ENCODE measurements at places on chromosomes 1 and 21. TPM values are rescaled to one million over a fixed set of nuclear protein-coding genes. Genes with fewer than 3 reads are reported as not detected.

DNA sequence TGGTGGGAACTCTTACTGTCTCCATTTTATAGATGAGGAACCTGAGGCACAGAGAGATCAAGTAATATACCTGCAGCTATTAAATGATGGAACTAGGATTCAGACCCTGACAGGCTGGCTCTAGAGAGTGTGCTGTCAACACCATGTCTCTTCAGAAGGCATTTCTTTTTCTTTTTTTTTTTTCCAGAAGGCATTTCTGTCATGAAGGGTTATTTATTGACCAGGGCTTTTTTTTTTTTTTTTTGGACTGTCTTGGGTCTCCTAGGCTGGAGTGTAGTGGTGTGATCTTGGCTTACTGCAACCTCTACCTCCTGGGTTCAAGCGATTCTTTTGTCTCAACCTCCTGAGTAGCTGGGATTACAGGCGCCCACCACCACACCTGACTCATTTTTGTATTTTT is 22.6 kb downstream of the HIPK1 start:
- H3K4me3 ChIP-seq = no peak overlapping the region
- H3K4me1 ChIP-seq = peaks cover 19% of the 10 kb centered on the region
- H3K36me3 ChIP-seq = no peaks in the 10 kb centered on the region
- H3K27ac ChIP-seq = no peak overlapping the region
- no peaks in the 10 kb centered on the region for H3K27me3 ChIP-seq

Gene NHLH1
- total RNA-seq = 0.37 TPM

GRCh38 chr21:17793246-17794123 is 25.7 kb downstream of the C21orf91 start:
- H3K27me3 ChIP-seq = no peaks in the 10 kb centered on the region
- H3K36me3 ChIP-seq = no peaks in the 10 kb centered on the region
- H3K4me1 ChIP-seq = no peaks in the 10 kb centered on the region
- no peak for DNase-seq
- H3K4me3 ChIP-seq = no peak overlapping the region

Gene RAB25
- total RNA-seq = 2.0 TPM

DNA sequence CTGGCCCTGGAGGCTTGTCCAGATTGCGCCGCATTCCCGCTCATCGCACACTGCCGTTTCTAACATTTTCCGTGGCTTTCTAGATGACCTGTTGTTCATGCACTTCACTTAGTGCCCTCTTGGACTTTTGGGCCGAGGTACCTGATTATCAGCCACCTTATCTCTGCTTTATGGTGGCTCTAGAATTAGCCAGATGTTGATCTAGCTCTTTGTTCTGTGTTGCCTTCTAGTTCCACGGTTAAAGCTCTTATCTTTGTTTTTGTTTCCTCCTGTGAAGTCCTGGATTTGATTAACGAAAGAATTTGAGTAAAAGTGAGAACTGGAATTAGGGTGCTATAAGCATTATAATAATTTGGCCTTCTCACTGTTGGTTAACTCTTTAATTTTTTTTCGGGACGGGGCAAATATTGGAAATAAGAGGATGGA is 945 bp downstream of the RNPEP start:
- no peaks in the 10 kb centered on the region for H3K27me3 ChIP-seq
- no peak for DNase-seq
- H3K4me1 ChIP-seq = peaks cover 5% of the 10 kb centered on the region
- no peaks in the 10 kb centered on the region for H3K36me3 ChIP-seq
- H3K27ac ChIP-seq = peak overlapping the region; percentile 77
- H3K4me3 ChIP-seq = peak overlapping the region; percentile 93

DNA sequence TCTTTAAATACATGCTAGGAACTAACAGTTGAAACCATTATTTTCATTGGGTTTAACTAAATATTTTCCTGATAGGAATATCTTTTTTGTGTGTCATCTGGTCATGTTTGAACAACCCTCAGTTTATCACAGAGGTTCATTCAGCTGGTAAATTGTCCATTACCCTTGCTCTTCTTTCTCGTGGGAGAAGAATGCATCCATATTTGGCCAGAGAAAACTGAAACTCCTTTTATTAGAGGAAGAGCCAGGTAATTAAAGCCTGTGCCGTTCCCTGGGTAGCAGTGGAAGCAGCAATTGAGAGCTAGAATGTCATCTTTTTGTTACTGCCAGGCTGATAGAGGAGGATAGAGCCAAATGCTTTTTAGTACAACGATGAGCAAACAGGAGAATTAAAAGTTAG is 587.2 kb upstream of the ZRANB2 start:
- H3K27me3 ChIP-seq = no peaks in the 10 kb centered on the region
- no peak overlapping the region for H3K4me3 ChIP-seq
- H3K27ac ChIP-seq = no peak overlapping the region
- no peak for DNase-seq
- H3K36me3 ChIP-seq = no peaks in the 10 kb centered on the region

- no peak overlapping the region for H3K27ac ChIP-seq
- H3K36me3 ChIP-seq = no peaks in the 10 kb centered on the region
- H3K4me3 ChIP-seq = no peak overlapping the region
- H3K27me3 ChIP-seq = no peaks in the 10 kb centered on the region
- DNase-seq = no peak
Observed at GRCh38 chr1:43235451-43236121, 34.2 kb upstream of the TMEM125 start.

DNA sequence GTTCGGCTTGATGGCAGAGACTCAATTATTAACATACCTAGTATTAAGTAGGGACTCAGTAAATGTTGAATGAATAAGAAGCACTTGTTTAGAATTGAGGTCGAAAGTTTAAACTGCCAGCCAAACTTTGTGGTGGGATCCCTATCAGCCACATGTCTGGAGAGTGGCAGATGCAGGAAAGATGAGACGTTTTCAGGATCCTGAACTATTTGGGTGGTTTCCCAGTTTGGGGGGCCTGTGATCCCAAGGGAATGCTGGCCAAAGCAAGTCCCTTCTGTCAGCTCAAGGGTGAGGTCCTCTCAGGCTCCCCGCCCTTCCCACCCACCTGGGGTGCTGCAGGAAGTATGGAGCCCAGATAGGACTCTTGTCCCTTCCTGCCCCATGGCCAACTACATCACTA is 38.6 kb downstream of the KCNC4 start:
- H3K4me1 ChIP-seq = no peaks in the 10 kb centered on the region
- H3K4me3 ChIP-seq = no peak overlapping the region
- H3K36me3 ChIP-seq = no peaks in the 10 kb centered on the region
- DNase-seq = no peak
- no peak overlapping the region for H3K27ac ChIP-seq

DNA sequence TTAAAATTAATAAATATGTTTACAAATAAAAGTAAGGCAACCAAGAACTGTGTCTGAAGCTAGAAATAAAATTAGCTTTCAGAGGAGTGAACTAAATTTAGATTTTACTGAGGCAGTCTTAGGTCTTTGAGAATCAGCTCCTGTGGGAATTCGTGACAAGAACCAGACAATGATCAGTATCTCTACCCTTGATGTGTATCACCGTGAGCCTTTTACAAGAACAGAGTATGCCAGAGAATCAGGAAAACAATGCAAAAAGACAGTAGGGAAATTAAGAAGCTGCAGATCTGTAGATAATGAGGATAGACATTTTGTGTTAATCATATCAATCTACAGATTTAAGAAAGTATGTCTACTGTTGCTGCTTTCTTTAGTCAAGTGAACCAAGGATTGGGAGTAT is 351.0 kb downstream of the COL11A1 start:
- no peak for DNase-seq
- no peaks in the 10 kb centered on the region for H3K27me3 ChIP-seq
- no peak overlapping the region for H3K4me3 ChIP-seq
- no peaks in the 10 kb centered on the region for H3K4me1 ChIP-seq

DNA sequence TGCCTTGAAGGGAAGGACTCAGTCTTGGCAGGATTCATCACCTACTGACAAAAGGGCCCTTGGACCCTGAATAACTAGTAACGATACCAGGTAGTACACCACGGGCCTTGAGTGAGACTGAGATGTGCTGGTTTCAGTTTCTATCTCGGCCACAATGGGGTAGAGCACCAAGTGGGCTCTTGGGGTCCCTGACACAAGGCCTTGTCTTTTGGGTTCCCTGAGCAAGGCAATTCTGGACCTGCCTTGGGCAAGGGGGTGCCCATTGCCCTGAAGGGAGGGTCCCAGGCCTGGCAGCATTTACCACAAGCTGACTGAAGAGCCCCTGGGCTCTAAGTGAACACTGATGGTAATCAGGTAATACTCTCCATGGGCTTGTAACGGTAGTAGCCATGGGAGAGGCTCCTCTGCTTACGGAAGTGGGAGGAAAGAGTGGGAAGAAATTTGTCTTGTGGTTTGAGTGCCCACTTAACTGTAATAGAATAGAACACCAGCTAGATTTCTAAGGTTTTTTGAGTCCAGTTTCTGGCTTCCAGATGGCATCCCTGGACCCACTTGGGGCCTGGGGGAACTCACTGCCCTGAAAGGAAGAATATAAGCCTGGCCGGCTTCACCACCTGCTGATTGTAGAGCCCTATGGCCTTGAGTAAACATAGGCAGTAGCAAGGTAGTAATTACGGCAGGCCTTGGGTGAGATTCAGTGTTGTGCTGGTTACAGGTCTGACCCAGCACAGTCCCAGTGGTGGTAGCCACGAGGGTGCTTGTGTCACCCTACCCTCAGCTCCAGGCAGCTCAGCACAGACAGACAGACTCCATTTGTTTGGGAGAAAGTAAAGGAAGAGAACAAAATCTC is 58.5 kb downstream of the WDR4 start:
- H3K27ac ChIP-seq = no peak overlapping the region
- no peaks in the 10 kb centered on the region for H3K36me3 ChIP-seq
- no peak for DNase-seq
- no peaks in the 10 kb centered on the region for H3K27me3 ChIP-seq
